Astrocyte (in vitro differentiated cells and primary cell): ENCODE measurements at places on chromosomes 12 and 14.

DNA sequence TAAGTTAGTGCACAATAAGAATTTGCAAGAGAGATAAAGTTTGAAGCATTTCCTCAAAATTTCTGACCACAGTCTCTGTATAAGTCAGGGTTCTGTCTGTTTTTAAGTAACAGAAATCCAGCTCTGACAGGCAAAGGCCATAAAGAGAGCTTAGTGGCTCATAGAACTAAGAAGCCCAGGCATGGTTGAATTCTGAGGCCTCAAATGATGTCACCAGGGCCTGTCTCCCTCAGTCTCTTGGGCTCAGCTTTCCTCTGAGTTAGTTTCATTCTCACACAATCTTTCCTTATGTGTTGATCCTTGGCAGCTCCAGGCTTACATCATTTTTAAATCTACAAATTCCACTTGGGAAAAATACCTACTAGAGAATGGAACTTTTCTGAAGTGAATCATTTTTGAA is 173.4 kb upstream of the ATP2B1 start:
- DNase-seq, result peak; percentile 50

GRCh38 chr12:108214486-108214885 is 85.4 kb downstream of the WSCD2 start:
- peak; percentile 2 for DNase-seq

GRCh38 chr12:42631513-42631912 is 42.0 kb upstream of the PRICKLE1 start:
- no peak for DNase-seq

- no peak for DNase-seq
Measured at GRCh38 chr12:68467514-68467913, 135.4 kb upstream of the MDM1 start.

DNA sequence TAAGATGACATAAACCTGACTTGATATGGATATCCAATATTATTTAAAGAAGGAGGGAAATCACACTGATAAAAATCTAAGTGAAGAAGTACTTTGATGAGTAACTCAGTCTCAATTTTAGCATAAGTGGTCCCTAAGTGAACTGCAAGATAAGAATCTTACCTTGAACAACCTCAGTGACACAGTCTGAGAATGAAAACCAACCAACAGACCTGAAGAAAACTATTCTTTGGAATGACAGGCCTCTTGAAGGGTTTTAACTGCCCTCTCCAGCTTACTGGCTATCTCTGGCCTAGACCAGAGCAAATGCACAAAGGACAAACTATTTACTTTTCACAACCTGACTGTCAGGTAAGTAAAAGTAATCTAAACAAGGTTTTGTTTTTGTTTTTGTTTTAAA is 44.7 kb downstream of the CPM start:
- no peak for DNase-seq

DNA sequence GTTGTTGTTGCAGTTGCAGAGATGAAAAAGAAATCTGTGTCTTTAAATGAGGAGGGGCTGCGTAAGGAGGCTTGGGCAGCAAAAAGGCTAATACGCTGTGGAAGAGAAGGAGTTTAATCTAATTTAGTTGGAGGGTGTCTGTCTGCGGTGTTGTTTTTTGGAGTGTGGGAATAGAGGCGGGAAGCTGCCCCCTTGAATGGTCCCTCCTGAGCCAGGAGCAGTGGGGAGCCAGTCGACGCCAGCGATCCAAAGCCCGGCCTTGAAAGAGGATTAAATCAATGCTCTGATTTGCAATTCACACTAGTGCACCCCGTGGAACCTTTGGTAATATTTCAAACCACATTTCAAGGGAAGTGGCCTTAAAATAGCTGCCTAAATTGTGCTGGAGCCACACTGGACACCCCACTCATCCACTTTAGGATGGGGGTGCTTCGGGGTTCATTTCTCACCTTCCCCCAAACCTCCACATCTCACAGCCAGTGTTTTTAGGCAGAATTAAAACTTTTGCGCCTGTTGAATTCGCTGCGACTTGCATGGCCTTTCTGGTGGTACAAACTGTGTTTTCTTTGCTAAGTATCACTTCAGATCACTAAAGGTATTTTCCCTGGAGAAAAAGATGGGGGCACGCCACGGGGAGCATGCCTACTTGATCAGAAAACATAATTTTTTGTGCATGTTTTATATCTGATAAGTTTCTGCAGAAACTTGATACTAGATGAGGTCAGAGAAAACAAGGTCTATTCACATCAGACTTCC is 4.1 kb upstream of the FZD10 start:
- no peak for DNase-seq

- no peak for DNase-seq
Measured at GRCh38 chr14:31252865-31253264, 45.3 kb upstream of the HECTD1 start.
